ENCODE measurements at places on chromosomes 5 and 9. TPM values are rescaled to one million over a fixed set of nuclear protein-coding genes. Genes with fewer than 3 reads are reported as not detected.

Gene PPP2R2B
- not detected for total RNA-seq

Gene SAXO1
- total RNA-seq: not detected

Gene PDLIM4
- total RNA-seq: 26.9 TPM

Gene MEF2C
- total RNA-seq: 11.3 TPM

Gene SPATA31C2
- total RNA-seq: not detected

Gene ENTPD8
- total RNA-seq: not detected

Gene TAS2R1
- not detected for total RNA-seq

Gene ZBED3
- 0.29 TPM for total RNA-seq

Gene RNF183
- total RNA-seq: not detected

Gene LAMC3
- 2.1 TPM for total RNA-seq

Gene TMEFF1
- total RNA-seq: 0.88 TPM

Gene SLC34A3
- total RNA-seq: not detected

Gene TMC1
- 0.86 TPM for total RNA-seq

Gene RANBP3L
- under 0.01 TPM for total RNA-seq

Gene SARDH
- total RNA-seq: 11.9 TPM

Gene USP20
- 13.3 TPM for total RNA-seq

Gene PCDHGC4
- 5.0 TPM for total RNA-seq

Gene UNC13B
- 35.4 TPM for total RNA-seq

Gene RIC1
- total RNA-seq: 40.5 TPM

Gene PCDH1
- 4.2 TPM for total RNA-seq

Gene ARID3C
- not detected for total RNA-seq

Gene ECM2
- 1.5 TPM for total RNA-seq

Gene WNT8A
- not detected for total RNA-seq

Gene TMEM232
- 2.6 TPM for total RNA-seq

Gene FAM221B
- not detected for total RNA-seq

Gene FGFR4
- 0.43 TPM for total RNA-seq

Gene PCSK5
- 1.8 TPM for total RNA-seq

Gene TTC23L
- not detected for total RNA-seq

Gene GABRB2
- total RNA-seq: under 0.01 TPM

Gene LCN9
- total RNA-seq: not detected

Gene CD14
- 1.3 TPM for total RNA-seq

Gene CNTLN
- total RNA-seq: 9.8 TPM

Gene FKTN
- 19.0 TPM for total RNA-seq
